ENCODE measurements at places on chromosomes 7 and 10.

DNA sequence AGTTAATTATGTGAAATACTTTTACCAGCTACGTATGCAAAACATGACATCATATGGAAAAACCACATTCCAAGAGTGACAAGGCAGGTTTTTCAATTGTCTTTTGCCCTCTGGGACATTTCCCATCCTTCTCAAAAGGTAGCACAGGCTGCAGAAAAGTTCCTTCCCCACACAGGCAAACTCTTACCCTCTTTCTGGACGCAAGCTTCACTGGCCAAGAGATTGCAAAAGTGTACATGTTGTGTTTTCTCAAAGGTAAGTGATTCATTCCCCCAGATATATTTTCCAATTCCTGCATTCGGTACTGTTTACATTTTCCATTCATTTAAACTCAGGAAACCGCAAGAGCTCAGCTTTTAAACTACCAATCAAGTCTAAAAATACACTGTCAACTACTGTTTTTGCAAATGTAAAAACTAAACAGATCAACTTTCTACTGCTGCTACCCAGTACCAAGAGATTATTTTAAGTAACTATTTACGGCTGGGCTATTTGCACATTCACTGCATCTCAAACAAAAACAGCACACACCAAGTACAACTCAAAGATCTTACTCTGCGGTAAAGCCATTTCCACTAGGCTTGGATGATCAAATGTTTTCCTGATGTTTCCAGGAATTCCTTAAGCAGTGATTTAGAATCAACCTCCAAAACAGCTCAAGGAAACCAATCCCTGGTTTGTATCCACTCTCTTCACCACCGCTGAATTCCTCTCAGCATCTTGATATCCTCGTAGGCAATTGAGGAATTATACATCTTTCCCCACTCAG is 233.6 kb upstream of the CCDC6 start:
- DNase-seq: no peak

GRCh38 chr7:36905841-36906240 is 181.5 kb upstream of the AOAH start:
- DNase-seq: no peak

GRCh38 chr10:93235686-93236085 is 162.0 kb downstream of the CYP26A1 start:
- DNase-seq: no peak

- DNase-seq: no peak
These were observed 45.8 kb downstream of the FKBP6 start for GRCh38 chr7:73373741-73374140.

DNA sequence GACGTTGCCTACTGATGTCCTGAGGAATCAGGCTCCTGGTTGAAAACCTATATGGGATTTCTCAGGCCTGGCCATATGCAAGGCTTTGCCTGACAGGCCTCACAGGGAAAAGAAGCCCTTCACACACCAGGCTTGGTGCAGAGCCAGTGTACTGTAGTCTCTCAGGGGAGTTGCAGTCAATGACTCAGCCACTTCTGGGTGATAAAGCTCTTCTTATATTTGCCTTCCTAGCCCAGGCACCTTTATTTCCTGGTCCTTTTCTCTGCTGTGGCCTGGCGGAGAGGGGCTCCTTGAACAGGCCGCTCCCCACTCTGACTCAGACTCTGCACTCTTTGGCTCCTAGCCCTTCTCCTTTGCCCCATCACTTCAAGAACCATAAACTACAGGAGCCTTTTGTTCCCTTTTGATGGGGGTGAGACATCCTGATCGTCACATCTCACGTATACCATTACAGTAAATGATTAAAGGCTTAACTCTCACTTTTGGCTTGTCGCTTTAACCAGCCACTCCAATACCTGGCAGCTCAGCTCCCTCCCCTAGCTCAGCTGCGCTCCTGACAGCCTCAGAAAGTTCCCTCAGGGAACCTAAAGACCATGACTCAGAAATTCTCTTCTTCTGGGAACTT is 33.5 kb downstream of the DPY19L1 start:
- no peak for DNase-seq

DNA sequence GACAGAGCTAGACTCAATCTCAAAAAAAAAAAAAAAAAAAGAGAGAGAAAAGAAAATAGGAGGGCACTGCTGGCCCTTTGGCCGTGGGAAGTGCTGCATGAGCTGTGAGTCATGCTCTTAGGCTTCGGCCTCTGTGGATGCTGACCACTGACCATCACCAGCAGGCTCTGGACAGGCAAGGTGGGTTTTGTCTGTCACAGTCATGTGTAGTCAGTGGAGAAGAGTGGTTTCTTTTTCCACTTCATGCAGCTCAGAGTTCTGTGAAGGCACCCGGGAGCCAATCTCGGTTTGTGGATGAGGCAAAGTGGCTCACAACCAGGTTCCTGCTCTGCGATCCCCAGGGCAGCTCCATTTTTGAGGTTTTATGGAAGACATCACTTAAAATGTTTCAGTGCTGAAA is 58.1 kb downstream of the PRTFDC1 start:
- DNase-seq: no peak

GRCh38 chr7:33886149-33886623 is 19.2 kb upstream of the BMPER start:
- DNase-seq: no peak

- DNase-seq: no peak
These were observed 2.5 kb downstream of the HOXA13 start for GRCh38 chr7:27197137-27198042.

GRCh38 chr7:48421357-48421756 is 250.1 kb downstream of the ABCA13 start:
- no peak for DNase-seq

- no peak for DNase-seq
These were observed 248.9 kb downstream of the ABCA13 start for GRCh38 chr7:48420206-48420605.

- DNase-seq: no peak
These were observed 237.3 kb downstream of the NSUN6 start for GRCh38 chr10:18414061-18414460.

DNA sequence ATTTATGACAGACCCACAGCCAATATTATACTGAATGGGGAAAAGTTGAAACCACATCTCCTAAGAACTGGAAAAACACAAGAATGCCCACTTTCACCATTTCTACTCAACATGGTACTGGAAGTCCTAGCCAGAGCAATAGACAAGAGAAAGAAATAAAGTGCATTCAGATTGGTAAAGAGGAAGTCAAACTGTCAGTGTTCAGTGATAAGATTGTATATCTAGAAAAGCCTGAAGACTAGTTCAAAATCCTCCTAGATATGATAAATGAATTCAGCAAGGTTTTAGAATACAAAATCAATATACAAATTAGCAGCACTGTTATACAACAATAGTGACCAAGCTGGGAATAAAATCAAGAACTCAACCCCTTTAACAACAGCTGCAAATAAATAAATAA is 6.9 kb upstream of the ZNF138 start:
- no peak for DNase-seq

- no peak for DNase-seq
These were observed 110.0 kb downstream of the EGFR start for GRCh38 chr7:55128693-55129394.

- DNase-seq: no peak
These were observed 25.9 kb upstream of the PTPRN2 start for GRCh38 chr7:158613481-158613880.

DNA sequence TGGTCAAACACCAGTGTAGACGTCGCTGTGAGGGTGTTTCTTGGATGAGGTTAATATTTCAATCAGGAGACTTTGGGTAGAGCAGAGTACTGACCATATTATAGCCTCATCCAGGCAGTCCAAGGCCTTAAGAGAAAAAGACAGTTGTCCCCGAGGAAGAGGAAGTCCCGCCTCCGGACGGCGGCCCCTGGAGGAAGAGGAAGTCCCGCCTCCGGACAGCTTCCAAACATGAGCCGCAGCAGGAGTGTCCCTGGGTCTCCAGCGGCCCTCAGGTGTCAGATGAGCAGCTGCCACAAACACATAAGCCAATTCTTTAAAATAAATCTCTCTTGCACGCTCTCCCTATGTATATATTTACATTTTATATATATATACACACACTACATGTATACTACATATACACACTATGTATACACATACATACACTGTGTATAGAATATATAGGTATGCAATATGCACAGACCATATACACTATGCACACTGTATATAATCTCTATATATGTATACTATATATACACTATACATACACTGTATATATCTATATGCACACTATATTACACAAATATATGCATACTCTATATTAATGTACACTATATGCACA is 37.5 kb downstream of the PWWP2B start:
- no peak for DNase-seq

DNA sequence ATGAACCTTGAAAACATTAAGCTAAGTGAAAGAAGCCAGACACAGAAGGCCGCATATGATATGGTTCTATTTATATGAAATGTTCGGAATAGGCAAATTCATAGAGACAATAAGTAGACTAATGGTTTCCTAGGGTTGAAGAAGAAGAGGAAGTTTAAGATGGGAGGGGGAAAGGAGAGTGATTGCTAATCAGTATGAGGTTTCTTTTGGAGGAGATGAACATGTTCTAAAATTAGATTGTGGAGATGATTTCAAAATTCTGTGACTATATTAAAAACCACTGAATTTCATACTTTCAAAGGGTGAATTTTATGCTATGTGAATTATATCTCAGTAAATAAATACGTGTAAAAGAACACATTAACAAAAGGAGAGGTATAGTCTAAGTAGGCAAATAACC is 176.4 kb upstream of the HPS1 start:
- DNase-seq: no peak

- DNase-seq: no peak
These were observed 167.8 kb upstream of the ASAH2 start for GRCh38 chr10:50419091-50419490.

- DNase-seq: no peak
These were observed 62.7 kb upstream of the ABLIM1 start for GRCh38 chr10:114720685-114721278.

DNA sequence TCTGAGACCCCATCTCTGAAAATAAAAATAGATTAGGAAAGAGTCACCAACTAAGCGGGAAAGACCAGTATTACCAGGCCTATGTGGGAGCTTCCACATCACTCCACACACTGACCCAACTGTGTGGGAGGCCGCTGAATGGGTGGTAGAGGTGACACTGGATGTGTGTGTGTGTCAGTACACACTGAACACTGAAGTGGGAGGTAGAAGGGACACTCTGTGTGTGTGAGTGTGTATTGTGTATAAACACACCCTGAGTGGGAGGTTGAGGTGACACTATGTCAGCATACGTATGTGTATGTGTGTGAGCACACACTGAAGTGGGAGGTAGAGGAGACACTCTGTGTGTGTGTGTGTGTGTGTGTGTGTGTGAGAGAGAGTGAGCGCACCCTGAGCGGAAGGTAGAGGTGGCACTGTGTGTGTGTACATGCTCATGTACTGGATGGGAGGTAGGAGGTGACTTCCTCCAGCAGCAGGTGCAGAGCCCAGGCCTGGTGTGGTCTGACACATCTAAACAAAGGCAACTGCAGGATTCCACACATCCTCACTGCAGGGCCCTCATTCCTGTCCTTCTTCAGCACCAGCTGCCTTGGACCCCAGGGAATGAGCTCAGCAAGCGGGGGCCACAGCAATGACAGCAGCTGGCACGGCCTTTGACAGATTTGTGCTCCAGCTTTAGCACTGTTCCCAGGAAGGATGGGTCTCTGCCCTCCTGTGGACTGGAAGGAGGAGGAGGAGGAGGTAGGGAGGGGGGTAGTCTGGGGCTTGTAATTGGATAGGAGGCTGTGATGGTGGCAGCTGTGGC is 26.5 kb upstream of the RBM20 start:
- no peak for DNase-seq

GRCh38 chr7:83850941-83851340 is 202.0 kb upstream of the SEMA3E start:
- DNase-seq: no peak

- no peak for DNase-seq
These were observed 8.5 kb upstream of the RABGEF1 start for GRCh38 chr7:66731986-66732385.

DNA sequence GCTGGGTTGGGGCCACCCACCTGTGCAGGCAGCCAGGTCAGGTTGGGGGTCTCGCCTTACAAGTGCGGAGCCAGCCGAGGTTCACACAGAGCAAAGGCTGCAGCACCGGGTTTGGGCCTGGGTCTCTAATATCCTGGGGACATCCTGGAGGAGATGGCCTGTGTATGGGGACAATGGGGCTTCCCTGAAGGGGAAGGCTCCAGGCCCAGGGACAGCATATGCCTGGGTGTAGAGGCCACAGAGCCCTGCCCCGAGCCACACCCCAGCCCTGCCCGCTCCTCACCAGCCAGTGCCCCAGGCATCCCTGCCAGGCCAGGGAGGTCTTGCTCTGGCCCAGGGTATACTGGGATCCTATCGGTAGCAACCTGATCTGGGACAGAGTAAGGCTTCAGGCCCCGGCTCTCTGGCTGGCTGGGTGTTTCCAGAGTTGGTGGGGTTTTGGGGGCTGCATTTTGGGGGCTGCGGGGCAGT is 9.1 kb downstream of the TTYH3 start:
- DNase-seq: no peak

DNA sequence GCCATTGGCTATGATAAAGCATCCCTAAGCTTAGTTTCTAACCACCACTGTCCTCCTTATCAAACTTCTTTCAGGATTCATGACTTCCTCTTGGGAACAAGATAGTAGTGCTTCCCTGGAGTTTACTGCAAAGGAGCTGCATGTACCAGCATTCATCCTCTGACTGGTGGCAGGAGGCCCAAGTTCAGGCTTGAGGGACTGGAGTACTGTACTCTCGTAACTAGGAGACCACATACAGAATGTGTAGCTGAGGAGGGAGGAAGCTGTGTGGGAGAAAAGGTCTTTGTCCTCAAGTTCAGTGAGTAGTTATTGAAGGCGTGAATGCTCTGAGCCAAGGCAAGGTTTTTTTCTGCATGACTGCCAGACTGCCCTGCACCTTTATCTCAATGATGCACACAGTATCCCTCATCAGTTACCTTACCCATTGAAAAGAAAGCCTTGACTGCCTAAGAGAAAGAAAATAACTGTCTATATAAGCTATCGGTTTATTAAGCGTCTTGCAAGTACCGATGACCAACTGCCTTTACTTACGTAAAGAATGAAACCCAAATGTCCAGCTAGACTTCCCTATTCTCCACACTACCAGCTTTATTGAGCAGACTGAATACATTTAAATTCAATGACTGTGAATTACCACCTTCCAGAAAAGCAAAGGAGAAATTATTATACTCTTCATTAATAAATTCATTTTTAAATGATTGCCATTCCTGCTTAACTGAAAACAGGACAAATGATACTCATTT is 12.8 kb downstream of the SCRN1 start:
- DNase-seq: no peak

- no peak for DNase-seq
These were observed 340.7 kb downstream of the KIF20B start for GRCh38 chr10:90042075-90042474.

DNA sequence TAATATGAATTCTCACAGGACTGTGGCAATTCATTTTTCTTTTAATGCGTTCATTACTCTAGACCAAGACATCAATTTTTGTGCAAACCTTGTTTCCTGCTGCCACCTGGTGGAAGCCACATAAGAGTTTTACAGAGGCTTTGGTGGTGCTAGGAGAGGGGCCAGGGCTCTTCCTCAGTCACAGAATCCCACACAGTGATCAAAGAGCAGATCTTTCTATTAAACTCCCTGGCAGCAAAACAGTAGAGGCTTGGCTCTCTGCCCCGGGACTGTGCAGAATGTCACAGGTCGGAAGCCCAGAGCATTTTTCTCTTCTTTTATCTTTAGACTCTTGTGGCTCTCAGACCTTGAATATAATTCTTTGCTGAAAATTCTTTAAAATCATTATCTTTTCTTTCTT is 506.4 kb upstream of the C7orf33 start:
- DNase-seq: no peak

Measured in NK-92 treated with Interleukin-12 subunit alpha and Interleukin-12 subunit beta, amount 100 ng/mL, for 24 hours (cell line).